Stimulated activated CD4-positive, alpha-beta T cell treated with anti-CD3 and anti-CD28 coated beads, Interleukin-12 subunit alpha, Interleukin-12 subunit beta, amount 100 ng/mL, for 24 hours (primary cell): ENCODE measurements at places on chromosomes 1 and 21.

GRCh38 chr1:94707321-94708298 lies 112.5 kb upstream of the SLC44A3 start:
- no peak for DNase-seq

DNA sequence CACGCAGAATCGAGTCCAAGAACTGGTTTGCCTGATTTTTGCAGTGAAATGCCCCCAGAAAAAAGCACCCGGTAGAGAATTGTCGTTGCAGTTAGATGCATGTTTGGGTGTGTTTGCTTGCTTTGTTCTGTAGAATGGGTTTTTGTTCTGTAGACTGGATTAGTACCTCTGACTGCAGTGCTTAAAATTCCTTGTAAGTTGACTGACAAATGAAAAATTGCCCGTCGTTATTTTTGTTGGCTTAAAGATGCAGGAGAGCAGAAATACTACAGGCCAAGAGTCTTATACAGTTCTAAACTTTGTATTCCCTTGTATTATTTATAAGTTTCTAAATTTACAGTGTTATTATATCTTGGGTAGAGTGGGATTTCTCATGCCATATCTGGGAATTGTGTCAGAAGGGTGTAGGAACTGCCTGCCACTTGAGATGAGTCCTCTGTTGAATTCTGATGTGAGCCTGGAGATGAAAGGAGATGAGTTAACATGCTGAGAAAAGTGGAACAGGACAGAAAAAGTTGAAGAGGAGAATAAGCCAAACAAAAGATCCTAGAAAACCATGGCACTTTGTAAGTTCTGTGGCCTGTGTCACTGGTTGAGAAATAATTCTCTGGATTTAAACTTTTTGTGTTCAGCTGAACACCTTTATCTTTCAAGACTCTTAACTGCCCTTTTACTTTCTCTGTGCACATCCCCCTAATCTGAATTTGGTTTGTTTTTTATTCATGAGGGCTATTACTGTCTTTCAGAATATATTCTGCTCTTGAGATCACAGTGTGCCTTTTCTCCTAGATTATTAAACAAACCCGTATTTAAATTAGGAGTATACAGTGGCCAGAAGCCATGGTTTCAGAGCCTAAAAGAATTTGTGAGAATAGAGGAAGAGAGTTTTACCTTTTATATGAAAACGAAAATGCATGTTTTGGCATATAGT lies 1.4 kb downstream of the DESI2 start:
- no peak for DNase-seq

DNA sequence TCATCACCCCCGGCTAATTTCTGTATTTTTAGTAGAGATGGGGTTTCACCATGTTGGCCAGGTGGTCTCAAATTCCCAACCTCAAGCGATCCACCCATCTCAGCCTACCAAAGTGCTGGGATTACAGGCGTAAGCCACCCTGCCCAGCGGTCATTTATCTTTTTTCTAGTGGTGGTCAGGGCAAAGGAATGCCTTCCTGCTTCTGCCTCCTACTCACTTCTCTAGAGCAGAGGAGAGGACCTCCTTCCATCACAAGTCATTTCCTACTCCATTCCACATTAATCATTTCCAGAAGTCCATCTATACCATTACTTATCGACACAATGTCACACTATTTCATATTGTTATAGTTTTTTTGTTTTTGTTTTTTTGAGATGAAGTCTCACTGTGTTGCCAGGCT lies 13.3 kb downstream of the FBXO42 start:
- DNase-seq = no peak

DNA sequence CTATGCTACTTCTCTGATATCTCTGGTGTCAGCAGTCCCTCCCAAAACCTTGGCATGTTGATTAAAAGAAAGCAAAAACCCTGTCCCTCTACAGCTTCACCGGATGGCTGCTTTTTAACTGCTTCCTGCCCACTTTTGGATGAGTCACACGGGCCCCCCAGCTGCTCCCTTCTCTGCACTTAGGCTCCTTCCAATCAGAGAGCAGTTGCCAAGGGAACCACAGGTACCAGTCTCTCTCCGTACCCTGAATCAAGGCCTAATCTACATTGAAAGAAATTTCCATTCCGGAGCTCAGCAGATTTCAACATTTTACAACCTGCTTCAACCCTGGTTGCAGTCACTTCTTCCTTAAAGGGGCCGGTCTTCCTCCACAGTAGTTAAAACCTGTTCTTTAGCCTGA lies 70.6 kb upstream of the GJB5 start:
- DNase-seq = peak; percentile 2

DNA sequence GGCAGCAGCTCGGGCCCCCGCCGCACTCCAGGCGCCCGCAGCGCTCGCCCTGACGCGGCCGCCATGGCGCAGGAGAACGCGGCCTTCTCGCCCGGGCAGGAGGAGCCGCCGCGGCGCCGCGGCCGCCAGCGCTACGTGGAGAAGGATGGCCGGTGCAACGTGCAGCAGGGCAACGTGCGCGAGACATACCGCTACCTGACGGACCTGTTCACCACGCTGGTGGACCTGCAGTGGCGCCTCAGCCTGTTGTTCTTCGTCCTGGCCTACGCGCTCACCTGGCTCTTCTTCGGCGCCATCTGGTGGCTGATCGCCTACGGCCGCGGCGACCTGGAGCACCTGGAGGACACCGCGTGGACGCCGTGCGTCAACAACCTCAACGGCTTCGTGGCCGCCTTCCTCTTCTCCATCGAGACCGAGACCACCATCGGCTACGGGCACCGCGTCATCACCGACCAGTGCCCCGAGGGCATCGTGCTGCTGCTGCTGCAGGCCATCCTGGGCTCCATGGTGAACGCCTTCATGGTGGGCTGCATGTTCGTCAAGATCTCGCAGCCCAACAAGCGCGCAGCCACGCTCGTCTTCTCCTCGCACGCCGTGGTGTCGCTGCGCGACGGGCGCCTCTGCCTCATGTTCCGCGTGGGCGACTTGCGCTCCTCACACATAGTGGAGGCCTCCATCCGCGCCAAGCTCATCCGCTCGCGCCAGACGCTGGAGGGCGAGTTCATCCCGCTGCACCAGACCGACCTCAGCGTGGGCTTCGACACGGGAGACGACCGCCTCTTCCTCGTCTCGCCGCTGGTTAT lies 2.8 kb downstream of the KCNJ9 start:
- peak; percentile 39 for DNase-seq

- DNase-seq = no peak
These were observed 119.4 kb downstream of the AKT3 start for GRCh38 chr1:243730487-243731150.

GRCh38 chr1:8797216-8797615 lies 20.2 kb downstream of the RERE start:
- DNase-seq = no peak

GRCh38 chr1:40976952-40977690 lies 2.4 kb upstream of the CTPS1 start:
- no peak for DNase-seq

DNA sequence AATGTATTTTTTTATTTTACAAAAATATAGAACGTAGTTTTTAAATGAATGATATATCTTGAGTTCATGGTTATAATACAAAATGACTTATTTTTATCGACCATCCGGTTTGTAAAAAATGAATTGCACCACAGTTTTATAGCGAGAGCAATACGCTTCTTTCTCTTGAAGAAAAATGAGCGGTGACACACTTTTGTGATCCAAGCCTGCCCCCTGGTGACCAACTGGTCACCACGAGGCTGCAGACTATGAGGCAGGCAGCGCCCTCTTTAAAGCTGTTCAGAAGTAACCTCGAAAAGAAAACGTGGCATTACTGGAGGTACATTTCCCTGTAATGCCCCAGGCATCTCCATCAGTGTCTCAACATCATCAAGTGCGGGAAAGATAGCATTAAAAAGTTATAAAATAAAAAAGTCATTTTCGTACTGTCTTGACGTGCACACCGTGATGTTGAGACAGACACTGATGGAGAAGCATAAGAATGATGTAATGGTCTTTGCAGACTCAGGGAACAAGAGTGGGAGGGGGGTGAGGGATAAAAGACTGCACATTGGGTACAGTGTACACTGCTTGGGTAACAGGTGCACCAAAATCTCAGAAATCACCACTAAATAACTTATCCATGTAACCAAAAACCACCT lies 734.2 kb upstream of the ADAMTS5 start:
- peak; percentile 13 for DNase-seq

- no peak for DNase-seq
These were observed 545.8 kb downstream of the AMY1C start for GRCh38 chr1:104295511-104295910.

DNA sequence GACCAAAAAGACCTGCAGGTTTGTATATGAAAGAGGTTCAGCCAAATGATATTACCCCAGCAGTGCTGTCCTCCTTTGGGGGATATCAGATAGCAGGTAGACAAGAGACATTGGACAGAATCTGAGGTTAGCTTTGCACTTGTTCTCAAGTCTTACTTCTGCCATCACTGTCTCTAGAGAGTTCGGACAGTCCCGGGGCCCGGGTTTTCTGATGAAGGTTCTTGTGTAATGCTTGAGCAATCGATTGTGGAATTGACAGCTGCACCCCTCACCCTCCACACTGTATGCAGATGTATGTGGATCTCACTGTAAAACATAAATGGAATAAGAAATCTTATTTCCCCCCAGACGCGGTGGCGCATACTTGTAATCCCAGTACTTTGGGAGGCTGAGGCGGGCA lies 56.2 kb upstream of the MORC3 start:
- DNase-seq = no peak
